ENCODE measurements at places on chromosomes 3 and 15.

DNA sequence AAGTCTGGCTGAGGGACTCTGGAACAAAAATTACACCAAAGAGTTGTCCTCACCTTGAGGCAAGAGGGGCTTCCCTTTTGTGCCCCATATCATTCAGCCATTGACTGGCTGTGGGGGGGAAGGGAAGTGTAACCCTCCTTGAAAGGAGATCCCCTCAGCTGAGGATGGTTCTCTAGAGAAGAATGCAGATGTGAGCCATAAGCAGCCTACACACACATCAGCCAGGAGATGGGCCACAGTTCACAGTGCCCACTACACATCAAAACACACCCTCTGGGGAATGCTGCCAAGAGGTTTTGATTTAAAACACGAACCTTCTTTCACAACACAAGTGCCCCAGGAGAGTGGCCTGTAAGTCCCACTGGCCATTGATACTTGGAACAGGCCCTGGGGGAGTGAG lies 231.2 kb upstream of the CTDSPL start:
- H3K36me3 ChIP-seq = no peaks in the 10 kb centered on the region
- no peaks in the 10 kb centered on the region for H3K27me3 ChIP-seq
- no peak overlapping the region for H3K27ac ChIP-seq

GRCh38 chr3:50609071-50609762 lies 2.4 kb downstream of the CISH start:
- H3K27ac ChIP-seq = peak overlapping the region; percentile 19
- H3K4me3 ChIP-seq = peak overlapping the region; percentile 87
- H3K27me3 ChIP-seq = no peaks in the 10 kb centered on the region
- H3K36me3 ChIP-seq = no peaks in the 10 kb centered on the region

GRCh38 chr15:95175914-95176658 lies 944.7 kb downstream of the MCTP2 start:
- H3K4me1 ChIP-seq = no peaks in the 10 kb centered on the region
- H3K36me3 ChIP-seq = no peaks in the 10 kb centered on the region
- no peaks in the 10 kb centered on the region for H3K27me3 ChIP-seq
- no peak overlapping the region for H3K4me3 ChIP-seq
- DNase-seq = no peak

- no peaks in the 10 kb centered on the region for H3K27me3 ChIP-seq
- H3K4me1 ChIP-seq = no peaks in the 10 kb centered on the region
- H3K27ac ChIP-seq = no peak overlapping the region
- no peaks in the 10 kb centered on the region for H3K36me3 ChIP-seq
Measured at GRCh38 chr3:74605437-74605836, 9.0 kb downstream of the CNTN3 start.

DNA sequence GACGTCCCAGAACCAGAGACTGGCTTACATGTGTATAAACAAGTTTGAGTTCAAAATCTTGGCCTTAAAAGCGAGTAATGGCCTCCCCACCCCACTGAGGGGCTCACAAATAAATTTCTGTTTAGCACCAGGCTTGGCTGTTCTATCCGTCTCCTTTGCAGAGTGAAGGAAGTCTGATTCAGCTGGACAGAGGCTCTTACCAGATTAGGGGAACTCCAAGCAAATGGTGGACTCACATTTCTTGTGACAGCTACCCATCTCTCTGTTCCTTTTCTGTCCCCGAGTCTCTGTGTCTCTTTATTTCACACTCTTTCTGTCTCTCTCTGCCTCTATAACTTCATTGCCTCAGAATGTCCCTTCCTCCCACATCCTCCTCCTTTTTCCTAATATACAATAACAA lies 62.7 kb downstream of the DGKG start:
- H3K36me3 ChIP-seq = no peaks in the 10 kb centered on the region
- DNase-seq = no peak
- no peaks in the 10 kb centered on the region for H3K27me3 ChIP-seq

- no peak for DNase-seq
- no peak overlapping the region for H3K27ac ChIP-seq
- H3K4me1 ChIP-seq = no peaks in the 10 kb centered on the region
- H3K4me3 ChIP-seq = no peak overlapping the region
Measured at GRCh38 chr3:21533002-21533401, 218.0 kb downstream of the ZNF385D start.

- DNase-seq = no peak
- H3K36me3 ChIP-seq = no peaks in the 10 kb centered on the region
- H3K27ac ChIP-seq = peak overlapping the region; percentile 70
- peak overlapping the region; percentile 11 for H3K4me3 ChIP-seq
Measured at GRCh38 chr15:85624291-85624801, 170.4 kb downstream of the KLHL25 start.

- H3K4me1 ChIP-seq = no peaks in the 10 kb centered on the region
- H3K27ac ChIP-seq = no peak overlapping the region
- DNase-seq = no peak
- H3K36me3 ChIP-seq = no peaks in the 10 kb centered on the region
- no peak overlapping the region for H3K4me3 ChIP-seq
Measured at GRCh38 chr15:92674347-92674746, 18.8 kb upstream of the FAM174B start.

DNA sequence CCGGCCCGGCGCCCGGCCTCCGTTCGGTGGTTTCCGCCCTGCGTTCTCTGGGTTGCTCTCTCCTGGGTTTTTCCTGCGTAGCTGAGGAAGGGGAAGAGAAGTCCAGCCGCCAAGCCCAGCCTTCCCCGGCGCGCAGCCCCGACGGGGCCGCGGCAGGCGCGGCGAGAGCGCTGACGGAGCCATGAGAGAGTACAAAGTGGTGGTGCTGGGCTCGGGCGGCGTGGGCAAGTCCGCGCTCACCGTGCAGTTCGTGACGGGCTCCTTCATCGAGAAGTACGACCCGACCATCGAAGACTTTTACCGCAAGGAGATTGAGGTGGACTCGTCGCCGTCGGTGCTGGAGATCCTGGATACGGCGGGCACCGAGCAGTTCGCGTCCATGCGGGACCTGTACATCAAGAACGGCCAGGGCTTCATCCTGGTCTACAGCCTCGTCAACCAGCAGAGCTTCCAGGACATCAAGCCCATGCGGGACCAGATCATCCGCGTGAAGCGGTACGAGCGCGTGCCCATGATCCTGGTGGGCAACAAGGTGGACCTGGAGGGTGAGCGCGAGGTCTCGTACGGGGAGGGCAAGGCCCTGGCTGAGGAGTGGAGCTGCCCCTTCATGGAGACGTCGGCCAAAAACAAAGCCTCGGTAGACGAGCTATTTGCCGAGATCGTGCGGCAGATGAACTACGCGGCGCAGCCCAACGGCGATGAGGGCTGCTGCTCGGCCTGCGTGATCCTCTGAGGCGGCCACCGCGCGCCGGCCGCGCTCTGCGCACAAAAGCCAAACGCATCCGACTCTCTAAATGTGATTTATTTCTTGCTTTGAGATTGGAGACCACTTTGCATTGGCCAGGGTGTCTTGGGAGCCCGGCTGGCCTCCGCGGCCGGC lies 727 bp downstream of the RAP2B start:
- H3K36me3 ChIP-seq = no peaks in the 10 kb centered on the region
- no peaks in the 10 kb centered on the region for H3K27me3 ChIP-seq
- peak overlapping the region; percentile 90 for H3K27ac ChIP-seq
- peak overlapping the region; percentile 93 for H3K4me3 ChIP-seq

- H3K27ac ChIP-seq = no peak overlapping the region
- H3K36me3 ChIP-seq = no peaks in the 10 kb centered on the region
- no peak overlapping the region for H3K4me3 ChIP-seq
- DNase-seq = peak; percentile 71
- H3K4me1 ChIP-seq = no peaks in the 10 kb centered on the region
Measured at GRCh38 chr15:43903864-43904290, 77.1 kb downstream of the WDR76 start.

DNA sequence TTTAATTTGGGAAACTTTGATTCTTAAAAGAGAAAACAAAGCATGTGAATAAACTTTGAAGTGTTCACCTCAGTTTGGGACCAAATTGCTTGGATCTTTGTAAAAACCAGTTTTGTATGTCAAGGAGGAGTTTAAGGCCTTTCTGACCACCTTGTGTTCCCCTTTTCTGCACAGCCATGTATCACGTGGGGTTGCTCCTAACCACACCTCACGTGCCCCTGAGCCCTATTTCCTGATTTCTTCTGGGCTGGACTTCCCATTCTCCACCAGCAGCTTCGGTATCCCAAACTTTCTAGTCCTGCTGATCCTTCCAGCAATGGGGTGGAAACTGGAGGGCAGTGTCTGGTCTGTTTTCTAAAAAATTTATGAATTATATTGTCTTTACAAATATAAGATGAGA lies 76.4 kb upstream of the STT3B start:
- H3K4me1 ChIP-seq = no peaks in the 10 kb centered on the region
- H3K4me3 ChIP-seq = no peak overlapping the region
- H3K36me3 ChIP-seq = no peaks in the 10 kb centered on the region
- DNase-seq = peak; percentile 52
- no peaks in the 10 kb centered on the region for H3K27me3 ChIP-seq

DNA sequence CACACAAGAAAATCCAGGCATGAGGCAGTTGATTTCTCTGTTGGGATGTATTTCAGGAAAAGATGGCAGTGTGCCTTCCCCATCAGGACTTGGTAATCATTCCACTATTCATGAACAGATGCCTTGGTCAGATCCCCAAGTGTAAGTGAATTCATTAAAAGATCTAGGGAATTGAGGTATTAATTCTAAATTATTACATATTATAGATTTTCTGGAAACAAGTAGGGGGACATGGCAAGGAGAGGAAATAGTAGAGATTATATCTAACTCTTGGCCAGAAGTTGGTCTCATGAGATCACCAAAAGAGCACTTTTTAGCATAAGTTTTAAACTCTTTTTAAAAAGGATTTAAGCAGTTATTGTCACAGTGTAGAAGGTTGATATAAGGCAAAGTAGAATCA lies 74.4 kb upstream of the MDFIC2 start:
- no peaks in the 10 kb centered on the region for H3K36me3 ChIP-seq
- H3K4me1 ChIP-seq = no peaks in the 10 kb centered on the region
- no peak overlapping the region for H3K27ac ChIP-seq
- no peaks in the 10 kb centered on the region for H3K27me3 ChIP-seq
- no peak overlapping the region for H3K4me3 ChIP-seq
- DNase-seq = no peak

DNA sequence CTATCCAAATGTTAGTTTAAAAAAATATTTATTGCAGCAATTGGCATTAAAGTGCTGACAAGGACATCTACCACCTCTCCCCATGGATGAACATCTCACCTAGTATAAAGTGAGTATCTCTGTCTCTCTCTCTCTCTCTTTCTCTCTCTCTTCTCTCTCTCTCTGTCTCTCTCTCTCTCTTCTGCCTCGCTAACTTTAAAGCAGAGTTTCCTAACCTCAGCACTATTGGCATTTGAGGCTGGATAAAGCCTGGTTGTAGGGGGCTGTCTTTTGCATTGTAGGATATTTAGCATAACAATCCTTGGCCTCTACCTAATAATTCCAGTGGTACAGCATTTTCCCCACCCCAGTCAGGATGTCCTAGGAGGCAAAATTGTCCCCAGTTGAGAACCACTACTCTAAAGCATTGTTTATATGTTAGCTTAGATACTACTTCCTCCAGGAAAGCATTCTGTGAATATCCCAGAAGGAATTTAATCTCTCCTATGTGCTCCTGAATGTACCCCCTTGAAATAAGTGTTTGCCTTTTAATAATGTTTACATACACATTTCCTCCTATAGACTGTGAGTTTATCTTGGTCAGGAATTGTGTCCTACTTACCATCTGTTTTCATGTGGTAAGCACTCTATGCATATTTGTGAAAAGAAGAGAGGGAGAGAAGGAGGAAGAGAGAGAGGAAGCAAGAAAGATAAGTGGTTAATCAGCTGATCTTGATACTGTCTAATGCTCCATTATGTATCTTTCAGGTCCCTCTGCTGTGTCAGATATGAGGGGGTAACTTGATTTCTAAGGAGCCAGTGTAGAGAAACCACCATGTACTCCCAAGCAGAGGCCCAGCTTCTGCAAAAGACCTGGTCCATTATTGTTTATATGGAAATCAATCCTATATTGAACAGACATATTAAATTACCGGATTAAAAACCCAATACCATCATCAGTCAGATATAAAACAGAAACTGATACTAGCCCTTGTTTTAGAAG lies 346.6 kb downstream of the RBMS3 start:
- H3K27ac ChIP-seq = no peak overlapping the region
- DNase-seq = no peak
- H3K4me3 ChIP-seq = no peak overlapping the region
- H3K4me1 ChIP-seq = no peaks in the 10 kb centered on the region

DNA sequence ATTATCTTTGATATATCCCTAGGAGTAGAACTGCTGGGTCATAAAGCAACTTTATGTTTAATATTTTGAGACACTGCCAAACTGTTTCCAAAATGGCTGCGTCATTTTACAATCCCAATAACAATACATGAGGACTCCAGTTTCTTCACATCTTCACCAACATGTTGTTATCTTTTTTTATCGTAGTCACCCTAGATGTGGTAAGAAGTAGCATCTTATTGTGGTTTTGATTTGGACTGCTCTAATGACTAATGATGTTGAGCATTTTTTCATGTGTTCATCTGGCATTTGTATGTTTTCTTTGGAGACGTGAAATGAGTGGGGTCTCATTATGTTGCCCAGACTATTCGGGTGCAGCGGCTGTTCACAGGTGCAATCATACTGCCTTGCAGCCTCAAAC lies 83.8 kb downstream of the MAP4 start:
- no peak overlapping the region for H3K4me3 ChIP-seq
- H3K27ac ChIP-seq = no peak overlapping the region
- no peaks in the 10 kb centered on the region for H3K4me1 ChIP-seq
- H3K27me3 ChIP-seq = no peaks in the 10 kb centered on the region
- no peaks in the 10 kb centered on the region for H3K36me3 ChIP-seq

DNA sequence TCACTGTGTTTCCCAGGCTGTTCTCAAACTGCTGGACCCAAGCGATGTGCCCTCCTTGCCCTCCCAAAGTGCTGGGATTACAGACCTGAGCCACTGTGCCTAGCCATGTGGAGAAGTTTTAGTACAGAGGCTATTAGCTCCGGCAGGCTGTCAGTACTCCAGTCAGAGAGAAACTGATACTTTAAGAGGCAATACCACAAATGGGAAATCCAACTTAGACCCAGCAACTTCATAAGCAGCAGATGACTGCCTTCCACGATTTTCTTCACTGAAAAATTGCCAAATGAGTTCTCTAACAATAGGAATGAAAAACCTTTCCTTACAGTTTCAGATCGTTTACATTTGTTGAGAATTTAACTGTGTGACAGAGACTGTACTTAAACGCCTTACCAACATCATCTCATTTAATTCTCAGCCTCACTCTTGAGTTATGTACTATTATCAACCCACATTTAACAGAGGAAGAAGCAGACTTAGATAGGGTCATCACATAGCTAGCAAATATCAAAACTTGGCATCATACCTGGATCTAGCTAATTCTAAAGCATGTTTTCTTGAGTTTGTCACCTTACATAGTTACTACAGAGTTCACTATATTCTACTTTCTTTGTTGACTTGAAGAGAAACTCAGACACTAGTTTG lies 127.4 kb downstream of the TCF12 start:
- H3K4me3 ChIP-seq = no peak overlapping the region
- H3K36me3 ChIP-seq = no peaks in the 10 kb centered on the region
- no peak overlapping the region for H3K27ac ChIP-seq
- H3K27me3 ChIP-seq = no peaks in the 10 kb centered on the region

DNA sequence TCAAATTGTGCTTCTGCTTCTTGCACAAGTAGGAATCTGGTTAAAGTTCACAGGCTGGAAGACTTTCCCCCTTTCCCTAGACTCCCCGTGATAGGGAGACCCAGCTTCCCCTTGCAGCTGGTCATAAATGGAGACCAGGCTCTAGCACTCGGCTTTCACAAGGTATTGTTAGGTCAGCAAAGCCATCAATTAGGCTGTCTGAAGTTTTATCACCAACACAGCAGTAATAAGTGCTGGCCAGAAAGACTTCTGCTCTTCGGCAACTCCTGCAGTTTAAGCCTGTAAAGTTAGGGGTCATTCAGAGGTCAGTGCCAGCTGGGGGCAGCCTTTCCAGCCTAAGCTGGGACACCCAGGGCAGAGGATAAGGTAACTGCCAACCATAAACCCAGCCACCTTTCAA lies 203.4 kb downstream of the MEIS2 start:
- H3K36me3 ChIP-seq = no peaks in the 10 kb centered on the region
- H3K27ac ChIP-seq = no peak overlapping the region
- H3K27me3 ChIP-seq = no peaks in the 10 kb centered on the region

All from Peyer's patch (tissue), 4 donors.